ENCODE measurements at places on chromosomes 12 and 14.
A peak's percentile ranks its signal among the peaks of the same experiment; 100 is the strongest.

DNA sequence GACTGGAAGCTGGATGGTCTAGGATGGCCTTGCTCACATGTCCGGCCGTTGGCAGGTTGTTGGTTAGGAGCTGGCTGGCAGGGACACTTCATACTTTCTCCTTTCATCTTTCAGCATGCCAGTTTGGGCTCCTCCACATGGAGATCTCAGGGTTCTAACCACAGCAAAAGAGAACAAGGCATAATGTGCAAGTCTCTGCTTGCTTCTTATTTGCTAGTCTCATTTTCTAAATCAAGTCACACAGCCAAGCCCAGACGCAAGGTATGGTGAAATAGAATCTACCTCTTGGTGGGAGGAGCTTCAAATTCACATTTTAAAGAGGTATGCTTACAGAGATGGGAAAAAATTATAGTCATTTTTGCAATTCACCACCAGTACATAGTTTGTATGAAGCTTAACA is 69.1 kb upstream of the NAP1L1 start:
- DNase-seq = no peak

DNA sequence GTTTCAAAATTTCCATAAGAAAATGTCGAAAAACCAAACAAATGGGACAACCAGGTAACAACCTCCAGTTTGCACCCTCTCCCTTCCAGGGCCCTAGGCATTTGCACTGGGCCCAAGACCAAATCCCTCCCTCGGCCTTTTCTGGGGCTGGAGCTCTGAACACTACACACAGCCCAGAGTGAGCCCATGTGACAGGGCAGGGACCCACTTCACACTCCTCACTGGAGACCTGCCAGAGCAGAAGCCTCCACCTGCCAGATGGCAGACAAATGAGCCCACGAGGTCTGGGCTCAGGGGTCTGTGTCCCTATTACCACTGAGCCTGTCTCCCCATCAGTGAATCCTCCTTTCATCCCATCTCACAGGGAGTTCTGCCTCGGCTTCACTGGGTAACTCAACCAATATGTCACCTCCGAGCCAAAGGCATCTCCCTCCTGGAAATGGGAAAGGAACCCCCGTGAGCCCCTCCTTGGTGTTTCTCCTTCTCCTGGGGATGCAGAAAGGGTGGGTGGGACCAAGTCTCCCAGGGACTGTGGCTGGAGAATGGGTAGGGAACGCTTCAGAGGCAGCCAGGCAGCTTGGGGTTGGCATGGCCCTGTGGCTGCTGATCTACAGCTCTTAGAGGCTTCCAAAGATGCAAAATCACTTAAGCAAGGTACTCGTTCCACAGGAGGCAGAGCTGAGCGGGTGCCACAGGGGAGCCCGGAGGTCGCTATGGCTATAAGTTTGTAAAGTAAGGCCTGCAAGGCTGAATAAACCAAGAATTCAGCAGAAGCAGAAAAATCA is 10.6 kb downstream of the VWF start:
- no peak for DNase-seq

- no peak for DNase-seq
These were observed 9.8 kb upstream of the ARF6 start for GRCh38 chr14:49882826-49883694.

- DNase-seq = no peak
These were observed 513.4 kb downstream of the MED13L start for GRCh38 chr12:115763982-115764621.

DNA sequence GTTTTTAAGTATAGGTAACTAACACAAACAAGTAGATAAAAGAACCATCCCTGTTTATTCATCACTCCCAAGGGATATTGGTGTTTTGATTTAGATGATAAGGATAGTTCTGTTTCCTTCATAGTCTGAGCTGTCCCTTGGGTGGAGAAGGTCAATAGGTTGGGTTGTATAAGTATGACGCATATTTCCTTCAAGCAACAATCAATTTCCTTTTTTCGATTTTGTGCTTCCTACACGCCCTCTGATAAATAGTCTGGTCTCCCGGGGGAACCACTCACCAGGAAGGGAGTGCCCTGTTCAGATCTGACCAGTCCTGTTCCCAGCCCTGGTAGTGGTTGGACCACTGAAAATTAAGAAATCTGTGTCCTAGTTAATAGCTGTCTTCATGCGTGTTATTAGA is 378.8 kb upstream of the FAR2 start:
- DNase-seq = no peak

- no peak for DNase-seq
These were observed 20.3 kb downstream of the FIGNL2 start for GRCh38 chr12:51827925-51828818.

- DNase-seq = no peak
These were observed 173.3 kb upstream of the PARP11 start for GRCh38 chr12:4046495-4046840.

DNA sequence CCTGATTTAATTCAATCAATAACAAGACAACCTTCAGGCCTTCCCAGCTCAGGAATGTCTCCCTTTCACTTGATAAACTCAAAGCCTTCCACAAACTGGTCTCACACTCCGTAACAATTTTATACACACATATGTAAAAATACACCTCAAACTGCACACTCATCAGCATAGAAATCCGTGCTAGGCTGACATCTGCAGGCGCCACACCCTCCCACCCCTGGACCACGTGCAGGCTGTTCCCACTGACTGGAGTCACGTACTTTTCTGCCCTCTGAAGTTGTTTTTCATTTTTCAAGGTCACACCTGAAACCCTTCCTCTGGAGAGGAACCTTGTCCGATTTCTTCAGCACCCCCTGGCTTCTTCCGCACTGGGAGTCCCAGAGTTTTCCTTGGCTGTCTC is 27.6 kb downstream of the FBXO21 start:
- DNase-seq = no peak

- DNase-seq = peak; percentile 12
These were observed 254.0 kb upstream of the USP15 start for GRCh38 chr12:62006076-62006732.

- DNase-seq = no peak
These were observed 27.8 kb upstream of the AEBP2 start for GRCh38 chr12:19411234-19412204.

- DNase-seq = no peak
These were observed 903 bp downstream of the BRF1 start for GRCh38 chr14:105299654-105300541.

- no peak for DNase-seq
These were observed 3.9 kb upstream of the AMHR2 start for GRCh38 chr12:53419756-53420155.

DNA sequence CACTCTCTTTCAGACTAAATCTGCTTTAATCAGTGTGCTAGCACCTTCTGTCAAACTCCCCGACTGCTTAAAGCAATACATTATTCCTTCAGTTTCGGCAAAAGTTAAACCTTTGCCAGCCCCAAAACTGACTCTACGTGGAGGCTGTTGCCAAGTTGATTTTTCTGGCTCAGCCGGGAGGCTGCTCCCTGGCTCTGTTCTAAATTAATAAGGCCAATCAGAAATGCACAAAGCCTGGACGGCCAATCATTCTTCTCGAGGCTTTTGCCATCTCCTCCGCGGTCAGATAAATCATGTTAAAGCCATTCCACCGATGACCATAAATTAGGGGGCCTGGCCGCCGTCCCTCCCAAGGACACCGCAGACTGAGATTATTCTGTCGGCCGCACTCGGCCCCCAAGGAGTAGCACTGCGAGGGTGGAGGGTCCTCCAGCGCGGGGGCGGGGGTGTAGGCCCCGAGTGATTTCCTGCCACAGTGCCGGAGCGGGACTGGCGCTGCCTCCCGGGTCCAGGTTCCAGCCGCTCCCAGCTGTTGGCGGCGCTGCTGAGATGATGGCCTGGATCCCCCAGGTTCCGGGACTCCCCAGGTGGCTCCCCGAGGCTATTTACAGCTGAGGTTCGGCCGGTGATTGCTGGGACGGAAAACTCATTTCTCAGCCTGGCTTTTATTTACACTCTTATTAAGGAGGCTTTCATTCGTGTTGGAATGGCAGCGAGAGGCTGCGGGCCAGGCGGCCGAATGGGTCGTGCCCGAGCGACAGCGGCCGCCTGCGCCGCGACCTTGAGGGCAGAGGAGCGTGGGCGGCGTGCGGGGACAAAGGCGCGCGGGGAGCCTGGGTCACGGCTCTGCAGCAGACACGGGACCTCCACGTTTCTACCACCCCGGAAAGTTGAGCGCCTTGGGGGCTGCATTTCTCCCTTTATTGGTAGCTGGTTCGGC is 165.1 kb downstream of the MON2 start:
- peak; percentile 89 for DNase-seq

GRCh38 chr12:95463050-95463449 is 10.9 kb upstream of the METAP2 start:
- no peak for DNase-seq

DNA sequence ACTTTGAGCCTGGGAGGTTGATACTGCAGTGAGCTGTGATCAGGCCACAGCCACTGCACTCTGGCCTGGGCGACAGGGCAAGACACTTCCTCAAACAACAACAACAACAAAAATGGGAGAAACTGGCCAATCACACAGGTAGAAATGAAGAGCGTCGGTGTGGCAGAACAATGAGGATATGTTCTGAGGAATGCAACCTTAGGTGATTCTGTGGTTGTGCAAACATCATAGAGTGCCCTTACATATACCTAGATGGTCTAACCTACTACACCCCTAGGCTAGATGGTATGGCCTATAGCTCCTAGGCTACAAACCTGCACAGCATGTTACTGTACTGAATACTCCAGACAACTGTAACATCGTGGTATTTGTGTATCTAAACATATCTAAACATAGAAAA is 3.7 kb upstream of the PRDM4 start:
- no peak for DNase-seq

DNA sequence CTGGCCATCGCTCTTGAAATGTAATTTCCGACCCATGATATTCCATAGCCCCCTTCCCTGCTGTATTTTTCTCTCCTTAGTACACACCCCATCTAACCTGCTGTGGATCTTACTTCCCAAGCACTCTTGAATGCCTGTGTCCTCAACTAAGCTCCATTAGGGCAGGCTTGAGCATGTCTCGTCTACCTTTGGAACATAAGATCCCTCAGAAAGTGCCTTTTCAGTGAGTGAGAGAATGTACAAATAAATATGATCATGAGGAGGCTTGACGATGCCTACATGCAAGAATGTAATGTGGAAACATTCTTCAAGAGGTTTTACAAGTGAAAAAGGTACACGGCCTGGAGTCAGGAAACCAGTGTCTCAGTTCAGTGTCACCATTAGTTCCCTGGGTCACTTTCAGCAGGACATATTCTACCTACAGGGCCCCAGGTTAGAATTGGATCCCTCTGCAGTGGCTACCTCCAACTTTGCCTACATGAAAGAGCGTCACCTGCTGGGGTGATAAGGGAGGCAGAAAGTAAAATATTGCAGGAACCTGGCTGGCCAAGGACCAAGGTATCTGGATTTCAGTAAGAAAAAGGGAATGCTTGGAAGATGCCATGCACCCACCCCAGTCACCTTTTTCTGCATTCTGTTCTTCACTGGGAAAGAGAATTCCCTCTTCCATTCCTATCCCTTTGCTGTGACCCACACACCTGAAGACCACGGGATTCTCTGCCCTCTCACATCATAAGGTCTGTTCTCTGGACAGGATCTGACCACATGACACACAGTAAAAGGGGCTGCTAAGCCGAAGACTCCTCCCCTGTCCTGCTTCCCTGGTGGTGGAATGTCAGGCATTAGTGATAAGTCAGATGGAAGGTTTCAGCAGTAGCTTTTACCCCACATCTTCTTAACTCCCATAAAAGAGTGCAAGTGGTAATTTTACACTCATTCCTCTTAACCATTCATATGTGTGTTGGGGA is 24.6 kb upstream of the SERPINA1 start:
- no peak for DNase-seq

- DNase-seq = no peak
These were observed 20.6 kb upstream of the ST8SIA1 start for GRCh38 chr12:22355011-22355580.

DNA sequence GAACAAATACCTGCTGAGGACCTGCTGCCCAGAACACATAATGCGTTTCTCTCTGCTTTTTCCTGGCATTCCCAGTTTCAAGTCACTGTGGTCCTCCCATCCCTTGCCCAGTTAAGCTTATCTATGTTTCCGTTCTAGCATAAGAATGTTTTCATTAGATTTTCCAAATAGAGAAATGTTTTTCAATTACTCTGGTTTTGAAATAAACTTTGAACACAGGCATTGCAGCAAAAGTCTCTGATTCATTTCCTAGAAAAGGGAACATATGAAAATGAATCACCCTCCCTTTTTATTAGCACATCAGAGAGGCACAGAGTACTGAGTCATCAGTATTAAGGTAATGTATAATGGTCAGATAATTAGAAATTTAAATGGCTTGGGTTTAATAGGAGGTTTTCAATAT is 201.1 kb upstream of the TMEM260 start:
- peak; percentile 75 for DNase-seq

- DNase-seq = no peak
These were observed 11.4 kb upstream of the SRP54 start for GRCh38 chr14:34971381-34971780.

Measured in stromal cell of bone marrow (primary cell).